ENCODE measurements at places on chromosomes 5 and 9.

DNA sequence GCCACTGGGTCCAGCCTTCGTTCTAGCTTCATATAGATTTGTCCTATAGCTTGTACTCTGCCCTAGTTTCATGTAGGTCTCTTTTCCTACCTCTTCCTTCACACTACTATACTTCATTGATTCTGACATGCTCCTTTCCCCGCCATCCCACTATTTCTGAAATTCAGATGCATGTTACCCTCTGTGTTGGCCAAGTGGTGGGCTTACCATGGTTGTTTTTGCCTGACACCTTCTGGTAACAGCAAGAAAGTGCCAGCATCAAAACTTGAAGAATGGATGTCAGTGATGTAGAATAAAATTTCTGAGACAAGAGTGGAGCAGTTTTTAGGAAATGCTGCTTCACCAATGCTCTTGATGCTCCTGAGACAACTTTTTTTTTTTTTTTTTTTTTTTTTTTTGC lies 19.5 kb upstream of the SERINC5 start:
- no peak for DNase-seq

DNA sequence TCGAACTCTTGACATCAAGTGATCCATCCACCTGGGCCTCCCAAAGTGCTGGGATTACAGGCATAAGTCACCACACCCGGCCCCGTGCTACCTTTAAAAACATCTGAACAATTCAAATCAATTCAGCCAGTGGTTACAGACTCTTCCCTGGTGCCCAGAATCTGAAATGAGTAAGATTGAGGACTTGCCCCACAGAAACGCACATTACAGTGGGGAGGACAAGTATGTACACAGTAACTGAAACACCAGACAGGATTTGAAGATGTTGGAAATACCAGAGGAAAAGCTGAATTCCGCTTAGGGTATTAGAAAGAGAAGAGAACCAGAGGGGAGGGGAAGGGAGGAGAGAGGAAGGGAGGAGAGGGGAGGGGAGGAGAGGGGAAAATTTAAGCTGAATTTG lies 17.8 kb downstream of the NIM1K start:
- DNase-seq: no peak

- no peak for DNase-seq
These were observed 179.7 kb upstream of the ISL1 start for GRCh38 chr5:51203598-51203997.

DNA sequence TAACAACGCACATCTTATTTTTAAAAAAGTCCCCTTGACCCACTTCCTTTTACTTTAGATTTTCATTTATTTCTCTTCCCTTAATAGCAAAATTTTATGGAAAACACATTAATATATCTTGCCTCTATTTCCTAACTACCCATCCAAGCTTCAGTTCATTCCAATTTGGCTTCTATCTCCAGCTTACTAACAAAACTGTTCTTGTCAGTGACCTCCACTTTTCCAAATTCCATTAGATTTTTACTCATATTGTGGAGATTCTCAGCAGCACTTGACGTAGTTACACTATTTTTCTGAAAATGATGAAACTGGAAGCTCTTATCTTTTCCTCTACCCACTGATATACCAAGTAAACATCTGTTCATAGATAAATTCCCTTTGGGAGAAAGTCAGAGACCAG lies 46.5 kb upstream of the ADAMTS19 start:
- no peak for DNase-seq

GRCh38 chr5:136043968-136044610 lies 15.3 kb downstream of the TGFBI start:
- no peak for DNase-seq

Data from activated CD4-positive, alpha-beta T cell treated with anti-CD3 and anti-CD28 coated beads for 24 hours (primary cell).